HT-29 (cell line): ENCODE measurements at places on chromosomes 5 and 9. TPM values are rescaled to one million over a fixed set of nuclear protein-coding genes. Genes with fewer than 3 reads are reported as not detected.

DNA sequence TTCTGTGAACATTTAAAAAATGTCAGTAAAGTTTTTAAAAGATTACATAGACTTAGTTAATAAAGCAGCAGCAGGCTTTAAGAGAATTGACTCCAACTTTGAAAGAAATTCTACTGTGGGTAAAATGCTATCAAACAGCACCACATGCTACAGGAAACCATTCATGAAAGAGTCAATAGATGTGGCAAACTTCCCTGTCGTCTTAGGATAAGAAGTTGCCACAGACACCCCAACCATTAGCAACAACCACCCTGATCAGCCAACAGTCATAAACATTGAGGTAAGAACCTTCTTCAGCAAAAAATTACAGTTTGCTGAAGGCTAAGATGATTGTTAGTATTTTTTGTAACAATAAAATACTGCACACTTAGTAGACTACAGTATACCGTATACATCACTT, 278.2 kb downstream of the CSNK1G3 start:
- no peak for DNase-seq

DNA sequence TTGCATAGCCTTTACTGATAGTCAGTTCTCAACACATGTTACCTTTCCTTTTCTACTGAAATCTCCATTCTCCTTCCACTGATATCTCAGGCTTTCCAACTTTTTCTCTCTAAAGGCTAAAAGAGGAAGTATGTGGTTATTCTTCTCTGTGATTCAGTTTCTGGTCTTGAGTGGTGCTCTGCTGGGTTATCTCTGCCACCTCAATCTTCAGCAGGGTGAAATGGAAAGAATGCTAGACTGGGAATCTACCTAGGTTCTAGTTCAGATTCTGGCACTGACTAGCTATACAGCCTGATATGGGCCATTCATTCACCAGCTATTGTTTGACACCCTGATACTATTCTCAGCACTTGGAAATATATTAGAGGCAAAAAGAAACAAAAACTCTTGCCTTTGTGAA, 124.9 kb upstream of the GRIA1 start:
- no peak for DNase-seq

GRCh38 chr5:172383191-172383802, 71.0 kb downstream of the SH3PXD2B start:
- peak; percentile 38 for DNase-seq

DNA sequence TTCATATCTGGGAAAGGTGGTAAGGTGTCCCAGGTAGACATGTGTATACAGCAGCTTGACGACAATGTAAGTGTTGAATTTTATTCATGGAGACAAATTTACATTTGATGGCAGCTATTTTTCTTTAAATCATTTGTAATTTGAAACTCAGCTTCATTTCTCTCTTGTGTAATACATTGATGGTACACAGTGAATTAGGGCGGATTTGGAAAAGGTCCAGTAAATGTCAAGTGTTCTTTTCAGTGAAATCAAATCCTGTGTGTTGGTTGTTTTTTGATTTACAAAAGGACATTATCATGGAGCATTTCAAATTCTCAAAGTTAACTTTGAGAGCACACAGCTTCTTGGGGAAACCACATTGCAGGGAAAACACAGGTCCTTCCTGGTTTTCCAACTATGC, 30.0 kb upstream of the PCSK1 start:
- no peak for DNase-seq

- no peak for DNase-seq
Measured at GRCh38 chr5:657570-657969, 35.6 kb downstream of the TPPP start.

DNA sequence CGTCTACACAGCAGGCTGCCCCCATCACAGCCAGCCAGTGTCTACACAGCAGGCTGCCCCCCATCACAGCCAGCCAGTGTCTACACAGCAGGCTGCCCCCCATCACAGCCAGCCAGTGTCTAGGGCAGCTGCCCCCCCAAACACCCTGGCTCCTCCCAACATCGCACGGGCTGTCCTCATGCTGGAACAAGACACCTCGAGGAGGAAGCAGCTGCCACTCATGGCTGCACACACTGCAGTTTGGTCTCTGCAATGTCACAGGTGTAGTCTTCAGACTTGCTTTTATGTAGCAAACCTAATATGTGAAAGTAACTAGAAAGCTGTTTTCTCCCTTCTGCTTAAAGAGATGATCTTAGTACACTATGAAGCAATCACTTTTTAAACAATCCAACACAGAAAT, 9.7 kb downstream of the LRRC14B start:
- no peak for DNase-seq

GRCh38 chr5:60961685-60962084, 16.7 kb downstream of the NDUFAF2 start:
- no peak for DNase-seq

- no peak for DNase-seq
Measured at GRCh38 chr9:27355166-27355565, 58.2 kb upstream of the EQTN start.

DNA sequence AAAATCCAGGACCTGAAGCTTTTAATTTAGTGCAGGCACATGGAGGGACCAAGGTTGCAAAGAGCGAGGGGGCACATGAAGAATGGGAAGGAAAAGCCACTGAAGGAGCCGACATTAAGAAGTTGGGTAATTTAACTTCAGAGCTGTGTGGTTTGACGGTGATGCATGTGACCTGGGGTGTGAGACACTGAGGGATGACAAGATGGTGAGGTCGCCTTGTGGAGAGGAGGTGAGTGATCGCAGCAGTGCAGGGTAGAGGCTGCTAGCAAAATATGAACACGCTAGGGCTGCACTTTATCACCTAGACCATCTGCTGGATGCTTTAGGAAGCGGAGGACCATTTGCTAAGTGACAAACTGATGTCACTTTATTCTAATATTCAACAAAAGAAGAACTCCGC, 339.0 kb upstream of the KIF2A start:
- no peak for DNase-seq

GRCh38 chr9:109653470-109653869, 126.5 kb upstream of the PALM2AKAP2 start:
- no peak for DNase-seq

- no peak for DNase-seq
Measured at GRCh38 chr5:135235551-135236227, 163.3 kb downstream of the MACROH2A1 start.

DNA sequence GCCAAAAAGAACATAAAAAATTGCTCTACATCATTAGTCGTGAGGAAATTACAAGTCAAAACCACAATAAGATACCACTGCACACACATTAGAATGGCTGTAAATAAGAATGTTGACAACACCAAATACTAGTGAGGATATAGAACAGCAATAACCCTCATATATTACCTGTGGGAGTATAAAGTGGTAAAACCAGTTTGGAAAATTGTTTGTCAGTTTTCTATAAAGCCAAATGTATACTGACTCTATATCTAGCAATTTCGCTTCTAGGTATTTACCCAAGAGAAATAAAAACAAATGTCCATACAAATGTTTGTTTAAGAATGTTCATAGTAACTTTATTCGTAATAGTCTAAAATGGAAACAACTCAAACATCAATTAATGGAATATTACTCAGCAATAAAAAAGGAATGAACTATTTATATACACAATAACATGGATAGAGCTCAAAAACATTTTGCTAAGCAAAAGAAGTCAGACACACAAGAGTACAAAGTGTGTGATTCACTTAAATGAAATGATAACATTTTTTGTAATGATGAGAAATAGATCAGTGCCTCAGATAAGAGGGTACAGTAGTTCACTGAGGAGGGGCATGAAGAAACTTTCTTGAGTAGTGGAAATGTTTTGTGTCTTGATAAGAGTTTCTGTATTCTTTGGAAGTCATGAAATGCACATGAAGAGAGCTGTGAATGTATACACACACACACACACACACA, 219.6 kb upstream of the ZNF462 start:
- DNase-seq: no peak

GRCh38 chr5:482506-482905, 39.5 kb downstream of the EXOC3 start:
- no peak for DNase-seq

DNA sequence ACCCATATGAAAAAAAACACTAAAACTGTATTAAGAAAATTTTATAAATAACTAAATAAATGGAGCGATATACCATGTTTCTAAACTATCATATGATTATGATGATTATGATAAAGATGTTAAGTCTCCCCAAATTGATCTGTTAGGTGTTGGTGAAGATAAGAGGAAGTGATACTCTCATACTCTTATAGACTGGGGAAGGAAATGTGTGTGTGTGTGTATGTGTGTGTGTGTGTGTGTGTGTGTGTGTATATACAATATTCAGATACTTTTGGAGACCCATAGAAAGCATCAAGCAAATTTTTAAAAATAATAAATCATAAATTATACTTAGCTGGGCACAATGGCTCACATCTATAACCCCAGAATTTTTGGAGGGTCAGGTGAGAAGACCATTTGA, 62.9 kb downstream of the TMEM232 start:
- no peak for DNase-seq

DNA sequence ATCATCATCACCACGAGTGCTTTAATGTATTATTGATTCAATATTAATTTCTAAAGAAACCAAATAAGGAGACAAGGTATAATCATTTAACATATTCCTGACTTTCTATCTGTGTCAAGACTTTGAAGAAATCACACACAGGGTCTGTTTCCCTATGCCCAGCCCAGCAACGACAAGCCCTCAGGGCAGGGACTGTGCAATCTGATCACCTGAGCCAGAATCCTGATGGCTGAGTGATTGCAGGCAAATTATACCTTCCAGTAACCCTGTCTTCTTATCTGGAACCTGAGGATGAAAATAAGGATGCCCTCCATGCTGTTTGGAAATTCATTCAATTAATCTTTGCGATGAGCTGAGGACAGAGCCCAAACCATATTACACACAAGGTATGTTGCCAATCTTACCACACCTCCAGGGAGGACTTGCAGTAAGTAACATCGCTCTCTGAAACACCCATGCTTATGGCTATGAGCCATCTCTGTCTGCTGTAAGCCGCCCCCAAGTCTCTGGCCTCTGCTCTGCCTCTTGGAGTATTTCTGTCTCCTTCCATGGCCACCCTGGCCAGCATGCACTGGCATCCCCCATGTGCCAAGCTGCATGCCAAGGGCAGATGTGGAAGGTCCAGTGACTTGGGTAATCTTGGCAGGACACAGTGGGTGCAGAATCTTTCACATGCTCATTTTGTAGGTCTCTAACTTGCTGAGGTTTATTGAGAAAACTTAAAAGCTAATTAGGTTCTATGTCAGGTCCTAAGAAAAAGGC, 10.6 kb downstream of the TAS2R1 start:
- no peak for DNase-seq

GRCh38 chr9:111762556-111762955, 32.2 kb downstream of the SHOC1 start:
- DNase-seq: no peak

GRCh38 chr9:1869843-1870242, 145.3 kb upstream of the SMARCA2 start:
- DNase-seq: peak; percentile 65

DNA sequence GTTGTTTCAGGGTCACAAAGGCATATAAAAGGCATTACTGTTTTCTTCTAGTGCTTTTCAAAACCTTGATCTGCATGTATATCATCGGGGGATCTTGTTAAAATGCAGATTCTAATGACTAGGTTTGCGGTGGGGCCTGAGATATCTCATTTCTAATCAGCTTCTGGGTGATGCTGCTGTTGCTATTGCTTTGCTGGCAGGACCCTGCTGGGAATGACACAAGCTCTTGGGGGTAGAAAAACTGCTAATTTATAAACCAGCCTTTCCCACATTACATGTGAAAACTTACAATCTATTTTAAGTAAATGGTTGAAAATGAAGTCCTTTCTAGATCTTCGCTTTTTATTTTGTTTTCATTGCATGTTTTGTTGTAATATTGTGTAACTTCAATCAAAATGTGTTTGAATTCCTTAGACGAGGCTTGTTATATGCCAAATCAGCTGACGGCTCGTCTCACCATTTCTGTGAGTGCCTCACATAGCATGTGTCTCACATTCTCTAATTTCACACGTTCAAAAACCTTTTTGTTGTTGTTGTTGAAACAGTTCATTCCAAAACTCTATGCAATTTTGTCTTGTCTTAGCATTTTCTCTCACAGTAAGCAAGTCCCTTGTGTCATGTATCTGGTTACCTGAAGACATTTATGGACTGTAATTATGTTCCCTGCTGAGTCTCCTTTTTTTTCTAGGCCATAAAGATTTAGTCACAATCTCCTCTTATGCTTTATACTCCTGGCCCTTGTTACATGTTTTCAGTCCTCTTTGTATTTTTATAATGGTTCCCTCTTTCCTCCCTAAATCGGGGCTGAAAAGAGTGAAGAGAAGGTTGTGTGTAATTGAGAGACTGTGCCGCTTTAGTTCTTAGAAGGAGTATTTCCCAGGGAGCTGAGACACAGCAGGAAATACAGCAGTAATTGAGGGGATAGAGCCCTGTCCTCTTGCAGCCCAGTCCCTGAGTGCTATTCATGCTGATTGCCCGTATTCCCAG, 521.0 kb upstream of the SEMA6A start:
- no peak for DNase-seq

- DNase-seq: no peak
Measured at GRCh38 chr5:84260939-84261338, 123.7 kb downstream of the EDIL3 start.

DNA sequence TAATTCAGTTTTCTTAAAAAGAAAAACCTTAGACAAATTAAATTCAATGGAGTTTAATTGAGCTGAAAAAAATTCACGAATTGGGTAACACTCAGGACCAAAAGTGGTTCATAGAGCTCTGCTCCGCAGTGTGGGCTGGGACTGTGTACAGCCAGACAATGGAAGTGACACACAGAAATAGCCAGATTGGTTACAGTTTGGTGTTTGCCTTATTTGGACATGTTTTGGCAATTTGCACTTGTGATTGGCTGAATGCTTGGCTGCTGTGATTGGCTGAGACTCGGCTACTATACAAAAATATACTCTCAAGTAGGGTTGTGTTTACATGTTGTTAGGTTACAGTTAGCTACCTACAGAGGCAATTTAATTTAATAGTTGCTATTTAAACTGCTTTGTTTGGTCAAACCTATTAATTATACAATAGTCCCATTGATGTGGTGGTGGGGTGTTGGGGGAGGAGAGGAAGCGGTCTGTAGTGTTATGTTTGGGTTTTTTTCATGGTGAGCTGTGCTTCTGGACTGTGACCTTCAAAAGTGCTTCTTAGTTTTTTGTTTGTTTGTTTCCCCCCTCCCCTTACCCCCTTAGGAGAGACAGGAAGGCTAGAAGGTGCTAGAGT, 95.2 kb downstream of the CNTLN start:
- DNase-seq: peak; percentile 1

- DNase-seq: no peak
Measured at GRCh38 chr5:59357381-59357977, 536.0 kb downstream of the PDE4D start.

GRCh38 chr5:5046680-5047502, 93.2 kb upstream of the ADAMTS16 start:
- DNase-seq: no peak

Gene AP3S1
- total RNA-seq: 22.8 and 28.8 TPM in 2 replicates

Gene VCP
- 347 and 349 TPM in 2 replicates for total RNA-seq

Gene FIBCD1
- 0.03 and 1.5 TPM in 2 replicates for total RNA-seq

Gene RNF180
- total RNA-seq: not detected in 2 replicates

Gene PCDHB8
- total RNA-seq: 0.16 TPM in 1 of 2 replicates, not detected in the other

Gene ABO
- 3.1 and 4.8 TPM in 2 replicates for total RNA-seq

Gene ADAMTS12
- not detected in 2 replicates for total RNA-seq

Gene KCNT1
- not detected in 2 replicates for total RNA-seq

Gene CDC20B
- not detected in 2 replicates for total RNA-seq

Gene HK3
- not detected in 2 replicates for total RNA-seq

Gene MSMP
- total RNA-seq: 0.28 TPM in 1 of 2 replicates, not detected in the other

Gene ADRA1B
- not detected in 2 replicates for total RNA-seq

Gene PTGDS
- total RNA-seq: not detected in 2 replicates

Gene ZNF474
- total RNA-seq: 0.08 and 0.29 TPM in 2 replicates

Gene ZBTB5
- 9.0 and 9.3 TPM in 2 replicates for total RNA-seq
